NCI-H2107 (cell line): ENCODE measurements at places on chromosomes 13 and 19.

DNA sequence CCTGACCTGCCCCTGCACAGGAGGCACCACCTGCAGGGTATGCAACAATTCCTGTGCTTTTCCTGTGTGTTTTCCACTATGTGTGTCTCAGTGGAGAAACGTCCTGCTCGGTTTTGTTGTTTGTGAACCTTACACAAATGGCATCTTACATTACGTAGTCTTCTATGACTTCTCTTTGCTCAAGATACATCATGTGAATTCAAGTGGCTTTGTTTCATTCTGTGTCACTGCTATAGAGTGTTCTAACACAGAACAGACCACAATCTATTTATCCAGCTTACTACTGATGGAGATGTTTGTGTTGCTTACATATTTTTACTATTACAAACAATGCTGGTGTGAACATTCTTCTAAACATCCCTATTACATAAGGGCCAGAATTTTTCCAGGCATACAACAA lies 97.7 kb downstream of the ANKRD10 start:
- no peak for DNase-seq

- DNase-seq = no peak
Measured at GRCh38 chr19:42178791-42179674, 38.4 kb downstream of the DEDD2 start.

DNA sequence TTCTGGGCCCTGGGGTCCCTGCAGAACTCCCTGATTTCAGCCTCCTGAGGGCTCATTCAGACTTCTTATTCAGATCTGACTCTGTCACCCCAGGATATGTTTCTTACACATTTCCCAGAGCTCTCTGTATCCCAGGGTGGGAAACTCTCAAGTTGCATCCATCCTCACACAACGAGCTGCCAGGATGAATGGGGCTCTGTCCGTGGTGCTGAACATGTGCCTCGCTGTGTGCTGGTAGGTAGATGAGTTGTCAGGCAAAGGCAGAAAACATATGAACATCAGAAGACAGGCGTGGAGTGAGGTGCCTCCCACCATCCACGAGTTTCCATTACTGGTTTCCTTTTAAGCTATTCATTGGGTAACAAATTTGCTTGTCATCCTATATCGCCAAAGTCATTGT lies 11.4 kb upstream of the IGFL1 start:
- DNase-seq = no peak

DNA sequence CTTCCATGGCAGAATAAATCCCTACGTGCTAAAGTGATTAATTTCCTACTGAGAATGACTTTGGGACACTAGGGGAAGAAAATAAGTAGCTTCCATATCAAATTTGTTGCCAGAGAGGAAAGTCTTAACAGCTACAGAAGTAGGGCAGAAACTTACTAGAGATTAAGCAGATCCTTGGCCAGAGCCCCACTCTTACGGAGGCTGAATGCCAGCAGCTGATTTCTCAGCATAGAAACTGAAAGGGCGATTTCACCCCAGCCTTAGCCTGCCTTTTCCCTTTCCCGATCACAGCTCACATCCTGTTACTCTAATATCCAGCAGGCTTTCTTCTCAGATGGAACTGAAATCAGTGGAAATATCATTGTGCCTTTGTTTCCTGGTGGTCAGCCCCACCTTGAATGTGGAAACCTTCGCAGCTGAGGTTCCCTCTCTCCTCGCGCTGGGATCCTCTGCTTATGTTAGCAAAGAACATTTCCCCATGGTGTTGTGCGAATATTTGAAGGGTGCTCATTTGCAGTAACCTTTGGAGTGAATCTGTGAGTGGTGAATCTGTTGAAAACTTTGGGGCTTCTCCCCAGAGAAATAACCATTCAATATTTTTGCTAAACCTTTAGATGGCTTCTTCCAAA lies 8.4 kb downstream of the FAM124A start:
- DNase-seq = no peak

GRCh38 chr13:48072787-48073186 lies 22.1 kb downstream of the MED4 start:
- no peak for DNase-seq

DNA sequence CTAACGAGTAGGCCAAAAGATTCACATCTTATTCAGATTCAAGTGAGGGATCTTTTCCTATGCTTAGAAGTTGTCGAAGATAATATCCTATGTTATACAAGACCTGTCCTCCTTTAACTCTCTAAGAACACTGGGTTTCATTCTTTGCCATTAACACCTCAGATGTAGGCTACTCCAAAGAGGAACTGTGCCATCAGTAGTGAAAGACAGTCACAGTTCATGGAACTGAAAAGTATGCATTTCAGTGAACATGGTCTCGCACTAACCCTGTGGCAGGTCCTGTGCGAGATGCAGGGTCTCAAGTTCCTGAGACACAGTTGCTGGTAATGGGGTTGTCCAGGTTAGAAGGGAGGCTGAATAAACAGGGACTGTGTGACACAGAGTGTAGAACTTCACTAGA lies 4.1 kb downstream of the LGALS16 start:
- no peak for DNase-seq

GRCh38 chr13:40271931-40272775 lies 394.3 kb downstream of the FOXO1 start:
- peak; percentile 7 for DNase-seq
